ENCODE measurements at places on chromosomes 7 and 10.

DNA sequence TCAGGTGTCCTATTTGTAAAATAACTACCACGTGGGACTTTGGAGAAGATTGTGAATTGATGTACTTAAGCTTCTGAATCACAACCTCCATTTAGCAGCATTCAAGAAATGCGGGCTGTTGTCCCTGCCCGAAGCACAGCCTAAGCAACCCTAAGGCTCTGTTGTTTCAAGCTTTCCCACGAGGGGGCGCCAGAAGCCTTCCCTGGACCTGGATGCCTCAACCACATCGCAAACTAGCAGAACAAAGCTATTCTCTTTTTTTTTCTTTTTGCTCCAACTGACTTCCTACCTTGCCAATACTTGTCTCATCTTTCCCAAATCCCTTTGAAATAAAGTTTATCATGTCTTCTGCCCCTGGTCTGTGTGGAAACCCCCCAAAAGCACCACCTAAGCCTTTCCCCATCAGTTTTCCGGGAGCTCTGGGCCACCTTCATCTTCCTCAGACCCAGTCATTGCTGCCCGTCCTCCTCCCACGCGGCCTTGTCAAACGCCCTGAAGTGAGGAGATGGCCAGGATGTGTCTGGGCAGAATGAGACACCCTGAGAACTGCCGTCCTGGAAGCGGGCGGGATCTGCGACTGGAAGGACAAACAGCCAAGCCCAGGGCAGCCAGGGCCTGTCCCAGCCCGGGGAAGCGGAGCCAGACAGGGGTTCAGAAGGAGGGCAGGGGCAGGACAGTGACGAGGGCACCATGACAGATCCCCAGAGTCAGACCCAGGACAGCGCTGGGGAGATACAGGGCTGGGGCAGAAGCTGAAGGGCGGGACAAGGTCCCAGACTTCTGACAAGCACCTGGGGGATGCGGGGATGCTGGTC is 112.7 kb downstream of the SLIT1 start:
- DNase-seq = peak; percentile 68
- no peaks in the 10 kb centered on the region for H3K4me1 ChIP-seq
- no peak overlapping the region for H3K27ac ChIP-seq
- no peaks in the 10 kb centered on the region for H3K36me3 ChIP-seq
- no peak overlapping the region for H3K4me3 ChIP-seq

- no peak overlapping the region for H3K4me3 ChIP-seq
- H3K27ac ChIP-seq = no peak overlapping the region
- DNase-seq = no peak
These were observed 82.4 kb upstream of the RNF32 start for GRCh38 chr7:156558198-156558597.

DNA sequence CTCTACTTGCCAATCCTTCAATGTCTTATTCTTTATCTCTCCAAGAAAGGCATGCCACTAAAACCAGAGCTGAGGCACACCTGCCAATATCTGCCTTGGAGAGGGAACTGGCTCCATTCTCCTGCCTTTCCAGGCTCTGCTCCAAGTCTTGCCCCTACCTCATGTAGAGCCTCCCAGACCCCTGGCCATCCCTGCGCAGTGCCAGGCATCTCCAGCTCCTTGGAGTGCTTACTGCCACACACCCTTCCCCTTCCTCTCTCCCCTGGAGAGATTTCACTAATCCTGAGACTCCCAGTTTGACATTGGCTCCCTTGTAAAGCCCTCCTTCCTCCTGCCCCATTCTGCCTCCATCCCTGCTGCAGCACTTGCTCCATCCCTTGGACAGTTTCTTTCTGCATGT is 255.2 kb upstream of the ZMIZ1 start:
- no peaks in the 10 kb centered on the region for H3K4me1 ChIP-seq
- H3K27ac ChIP-seq = no peak overlapping the region
- H3K4me3 ChIP-seq = no peak overlapping the region
- no peaks in the 10 kb centered on the region for H3K36me3 ChIP-seq
- no peaks in the 10 kb centered on the region for H3K27me3 ChIP-seq

- H3K4me3 ChIP-seq = no peak overlapping the region
- no peak overlapping the region for H3K27ac ChIP-seq
- H3K36me3 ChIP-seq = no peaks in the 10 kb centered on the region
- no peaks in the 10 kb centered on the region for H3K4me1 ChIP-seq
- no peak for DNase-seq
These were observed 594.2 kb downstream of the SORCS1 start for GRCh38 chr10:106570268-106570667.

- H3K36me3 ChIP-seq = no peaks in the 10 kb centered on the region
- H3K4me1 ChIP-seq = peaks cover 13% of the 10 kb centered on the region
- no peak overlapping the region for H3K27ac ChIP-seq
- no peak for DNase-seq
- H3K27me3 ChIP-seq = peaks cover 12% of the 10 kb centered on the region
These were observed 6.7 kb upstream of the CREB5 start for GRCh38 chr7:28405662-28406061.

DNA sequence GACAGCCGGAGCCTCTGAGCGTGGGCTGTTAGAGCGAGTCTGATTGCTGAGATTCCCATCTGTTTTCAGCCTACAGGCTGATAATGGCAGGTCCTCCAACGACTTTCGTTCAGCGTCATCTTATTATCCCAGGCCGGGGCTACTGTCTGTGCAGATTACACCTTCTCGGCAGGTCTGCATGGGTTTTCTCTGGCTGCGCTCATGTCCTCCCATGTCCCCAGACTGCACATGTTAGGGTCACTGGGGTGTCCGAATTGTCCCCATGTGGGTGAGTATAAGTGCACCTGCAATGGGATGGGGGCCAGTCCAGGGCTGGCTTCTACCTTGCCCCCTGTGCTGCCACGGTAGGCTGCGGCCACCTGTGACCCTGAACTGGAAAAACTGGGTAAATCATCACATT is 257.8 kb downstream of the COBL start:
- H3K36me3 ChIP-seq = no peaks in the 10 kb centered on the region
- no peak overlapping the region for H3K27ac ChIP-seq

DNA sequence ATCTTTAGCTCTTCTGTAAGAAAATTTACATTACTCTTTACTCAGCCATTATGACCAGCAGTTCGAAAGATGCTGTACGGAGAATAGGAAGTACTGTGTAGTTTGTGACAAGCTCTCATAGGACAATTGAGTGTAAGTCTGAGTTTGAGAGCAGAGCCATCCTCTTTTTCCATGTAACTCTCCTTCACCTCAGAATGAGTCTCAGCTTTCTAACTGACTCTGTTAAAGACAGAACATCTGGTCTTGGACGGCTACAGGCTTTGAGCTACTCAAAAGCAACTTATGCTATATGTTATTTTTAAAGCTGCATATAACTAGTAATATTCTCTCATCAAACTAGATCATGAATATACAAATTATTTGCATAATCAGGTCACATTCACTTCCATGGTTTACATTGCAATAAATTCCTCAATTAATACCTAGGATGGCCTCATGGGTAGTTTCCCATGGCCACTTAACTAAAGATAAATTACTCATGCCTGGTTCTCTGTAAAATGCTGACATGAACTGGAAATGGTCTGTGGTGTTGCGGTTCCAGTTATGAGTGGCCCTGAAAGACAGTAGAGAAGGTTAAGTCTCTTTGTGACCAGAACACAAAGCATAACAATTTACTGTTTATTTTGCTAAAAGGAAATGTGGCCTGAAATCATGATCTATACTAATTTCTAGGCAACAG is 358.7 kb downstream of the PHF14 start:
- H3K36me3 ChIP-seq = no peaks in the 10 kb centered on the region
- H3K4me3 ChIP-seq = no peak overlapping the region
- H3K27ac ChIP-seq = no peak overlapping the region
- H3K4me1 ChIP-seq = no peaks in the 10 kb centered on the region
- H3K27me3 ChIP-seq = no peaks in the 10 kb centered on the region

- H3K4me1 ChIP-seq = no peaks in the 10 kb centered on the region
- H3K27ac ChIP-seq = no peak overlapping the region
- H3K36me3 ChIP-seq = no peaks in the 10 kb centered on the region
- no peak overlapping the region for H3K4me3 ChIP-seq
- no peak for DNase-seq
These were observed 8.8 kb upstream of the FZD8 start for GRCh38 chr10:35650894-35651293.

GRCh38 chr7:139560678-139561077 is 37.2 kb downstream of the CLEC2L start:
- no peak overlapping the region for H3K4me3 ChIP-seq
- H3K27ac ChIP-seq = no peak overlapping the region
- no peaks in the 10 kb centered on the region for H3K36me3 ChIP-seq
- peaks cover 3% of the 10 kb centered on the region for H3K4me1 ChIP-seq
- no peak for DNase-seq

GRCh38 chr10:49271346-49271745 is 27.6 kb upstream of the C10orf71 start:
- no peaks in the 10 kb centered on the region for H3K27me3 ChIP-seq
- H3K27ac ChIP-seq = no peak overlapping the region

DNA sequence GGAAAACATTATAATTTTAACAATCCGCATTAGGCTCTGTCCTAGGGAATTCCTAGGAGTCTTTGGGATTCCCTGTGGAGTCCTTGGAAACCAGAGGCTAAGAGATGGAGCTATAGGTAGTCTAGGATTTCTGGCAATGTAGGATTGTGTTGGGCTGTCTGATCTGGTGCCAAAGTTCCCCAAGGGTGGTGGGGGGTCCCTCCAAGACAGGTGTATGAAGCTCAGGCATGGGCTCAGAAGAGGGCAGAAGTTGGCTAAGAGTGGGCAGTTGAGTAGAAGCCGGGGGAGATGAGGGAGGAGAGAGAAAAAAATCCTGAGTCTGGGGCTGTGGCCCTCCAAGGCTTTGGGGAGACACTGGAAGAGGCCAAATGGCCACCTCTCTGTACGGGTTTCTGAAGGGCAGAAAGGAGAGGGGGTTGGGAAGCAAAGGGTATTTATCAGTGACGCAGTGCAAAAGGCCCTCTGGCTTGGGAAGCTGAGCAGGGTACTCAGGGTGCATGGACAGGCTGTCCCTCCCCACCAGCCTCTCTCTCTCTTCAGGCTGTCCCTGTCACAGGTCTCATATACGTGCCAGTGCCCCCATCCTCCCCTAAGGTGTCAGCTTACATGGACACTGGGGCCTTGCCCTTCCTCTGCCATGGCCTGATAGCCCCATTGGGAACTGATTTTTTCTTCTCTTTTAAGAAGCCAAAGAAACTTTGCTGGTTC is 929 bp downstream of the HOXA6 start:
- H3K4me3 ChIP-seq = no peak overlapping the region
- no peaks in the 10 kb centered on the region for H3K36me3 ChIP-seq

DNA sequence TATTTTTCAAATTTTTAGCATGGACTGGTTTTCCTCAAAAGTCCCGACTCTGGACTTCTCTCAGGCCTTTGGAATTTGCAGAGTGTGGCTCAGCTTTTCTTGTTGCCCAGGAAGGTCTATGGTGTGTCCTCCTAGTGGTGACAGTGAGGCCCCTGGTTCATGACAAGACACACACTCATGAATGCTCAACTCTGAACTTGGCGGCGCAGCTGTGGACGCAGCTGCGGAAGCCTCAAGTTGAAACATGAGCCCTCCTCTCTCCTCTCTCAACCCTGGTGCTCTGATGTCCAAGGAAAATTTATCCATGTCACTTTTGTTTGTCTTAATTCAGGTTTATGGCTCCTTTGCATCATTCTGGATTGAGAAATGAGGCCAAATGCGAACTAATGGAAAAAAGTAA is 183.9 kb downstream of the HECW1 start:
- no peak for DNase-seq
- peaks cover 5% of the 10 kb centered on the region for H3K27me3 ChIP-seq
- H3K4me3 ChIP-seq = no peak overlapping the region
- no peaks in the 10 kb centered on the region for H3K4me1 ChIP-seq
- no peaks in the 10 kb centered on the region for H3K36me3 ChIP-seq

GRCh38 chr7:82445271-82445670 is 1.7 kb upstream of the CACNA2D1 start:
- H3K4me3 ChIP-seq = no peak overlapping the region
- no peaks in the 10 kb centered on the region for H3K4me1 ChIP-seq
- H3K36me3 ChIP-seq = no peaks in the 10 kb centered on the region

GRCh38 chr10:50326757-50327701 is 75.7 kb upstream of the ASAH2 start:
- no peaks in the 10 kb centered on the region for H3K36me3 ChIP-seq
- no peak overlapping the region for H3K27ac ChIP-seq
- DNase-seq = no peak
- no peak overlapping the region for H3K4me3 ChIP-seq
- no peaks in the 10 kb centered on the region for H3K27me3 ChIP-seq

- no peaks in the 10 kb centered on the region for H3K4me1 ChIP-seq
- DNase-seq = no peak
- H3K4me3 ChIP-seq = no peak overlapping the region
- no peaks in the 10 kb centered on the region for H3K36me3 ChIP-seq
- H3K27me3 ChIP-seq = no peaks in the 10 kb centered on the region
These were observed 2.3 kb downstream of the GPR22 start for GRCh38 chr7:107472116-107472515.

DNA sequence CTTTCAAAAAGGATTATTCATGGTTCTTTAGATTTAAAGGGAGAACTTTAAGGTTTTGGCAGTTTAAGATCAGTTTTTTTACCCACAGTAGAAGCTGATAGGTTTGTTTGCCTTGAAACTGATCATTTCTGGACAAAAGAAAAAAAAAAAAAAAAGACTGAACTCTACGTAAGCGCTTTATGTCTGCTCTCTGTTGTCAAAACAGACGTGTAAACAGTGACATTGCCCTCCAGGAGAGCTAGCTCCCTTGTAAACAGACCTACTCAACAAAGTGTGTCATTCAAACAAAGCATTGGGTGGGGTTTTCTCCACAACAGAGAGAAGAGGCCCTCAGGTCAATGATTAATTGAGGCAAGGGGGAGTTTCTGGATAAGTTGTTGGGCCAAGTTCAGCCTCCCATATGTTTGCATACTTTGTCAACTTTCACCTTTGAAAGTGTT is 568.1 kb upstream of the LRRN3 start:
- no peaks in the 10 kb centered on the region for H3K36me3 ChIP-seq
- no peak for DNase-seq
- no peaks in the 10 kb centered on the region for H3K4me1 ChIP-seq
- H3K4me3 ChIP-seq = no peak overlapping the region
- H3K27ac ChIP-seq = no peak overlapping the region
- H3K27me3 ChIP-seq = no peaks in the 10 kb centered on the region
